ENCODE measurements at places on chromosomes 5 and 9.

DNA sequence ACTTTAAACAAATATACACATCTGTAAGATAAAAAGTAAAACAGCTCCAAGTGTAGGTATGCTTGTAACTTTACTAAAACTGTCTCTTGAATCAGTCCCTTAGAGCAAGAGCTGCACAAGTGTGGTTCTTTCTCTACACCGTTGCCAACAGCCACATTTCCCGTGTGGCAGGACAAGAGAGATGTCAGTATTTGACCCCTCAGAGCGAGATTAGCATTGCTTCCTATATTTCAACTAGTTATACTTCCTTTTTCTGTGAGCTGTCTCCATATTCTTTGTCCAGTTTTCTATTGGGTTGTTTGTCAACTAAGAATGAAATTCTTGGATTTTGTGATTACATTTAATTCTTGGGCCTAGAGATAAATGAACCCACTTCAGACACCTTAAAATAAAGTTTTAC, 8.0 kb downstream of the PLIN2 start:
- DNase-seq: no peak

- DNase-seq: no peak
Measured at GRCh38 chr9:125409217-125409636, 147.6 kb downstream of the GAPVD1 start.

DNA sequence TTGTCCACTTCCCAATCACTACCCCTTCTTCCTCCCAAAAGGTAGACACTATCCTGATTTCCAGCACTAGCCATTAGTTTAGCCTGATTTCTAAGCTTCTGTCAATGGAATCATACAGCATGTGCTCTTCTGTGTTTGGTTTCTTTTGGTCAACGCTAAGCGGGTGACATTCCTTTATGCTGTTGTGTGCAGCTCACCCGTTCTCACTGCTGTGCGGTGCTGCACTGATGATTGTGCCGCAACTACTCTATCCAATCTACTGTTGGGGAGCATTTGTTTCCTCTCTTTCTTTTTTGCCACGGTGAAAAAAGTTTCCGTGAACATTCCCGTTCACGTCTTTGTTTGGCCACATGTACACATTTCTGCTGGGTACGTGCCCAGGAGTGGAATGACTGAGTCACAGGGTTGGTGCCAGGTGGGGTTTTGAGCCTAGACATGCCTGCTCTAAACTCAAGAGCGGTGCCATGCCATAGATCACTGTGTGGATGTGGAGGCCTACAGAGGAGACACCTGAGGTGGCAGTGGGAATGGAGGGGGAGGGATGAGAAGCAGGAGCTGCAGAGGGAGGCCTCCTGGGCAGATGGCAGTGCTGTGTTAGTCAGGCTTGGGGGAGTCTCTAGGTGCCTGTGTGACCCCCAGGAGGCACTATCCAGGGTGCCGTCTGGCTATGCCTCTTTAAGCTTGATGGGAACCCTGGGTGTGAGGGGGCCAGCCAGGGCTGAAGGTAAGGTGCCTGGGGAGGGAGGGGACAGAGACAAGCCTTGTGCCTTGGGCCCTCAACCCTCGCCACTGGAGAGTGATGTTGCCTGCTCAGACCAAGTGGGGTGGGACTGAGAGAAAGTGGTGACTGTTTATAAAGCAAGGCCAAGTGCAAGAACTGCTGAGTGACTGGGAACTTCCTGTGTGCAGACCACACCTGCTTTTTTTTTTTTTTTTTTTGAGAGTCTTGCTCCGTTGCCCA, 11.4 kb upstream of the ANKRD33B start:
- no peak for DNase-seq

- no peak for DNase-seq
Measured at GRCh38 chr5:172728481-172729241, 42.3 kb downstream of the DUSP1 start.

DNA sequence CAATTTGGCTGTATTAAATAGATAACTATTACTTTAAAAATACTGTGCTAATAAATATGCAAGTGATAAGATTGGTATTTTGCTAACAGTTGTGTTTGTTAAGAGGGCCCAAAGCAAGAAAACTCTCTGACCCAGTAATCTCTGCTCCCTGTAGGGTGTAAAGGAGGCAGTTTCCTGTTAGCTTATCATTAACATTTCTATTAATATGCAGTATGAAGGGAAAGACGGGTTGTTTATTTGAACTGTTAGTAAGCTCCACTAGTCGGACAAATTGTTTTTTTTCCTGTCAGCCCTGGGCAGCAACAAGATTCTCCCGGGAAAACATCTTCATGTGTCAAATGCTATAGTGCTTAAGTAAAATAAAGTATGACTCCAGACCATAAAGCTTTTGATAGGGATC, 35.6 kb downstream of the ERP44 start:
- DNase-seq: no peak

DNA sequence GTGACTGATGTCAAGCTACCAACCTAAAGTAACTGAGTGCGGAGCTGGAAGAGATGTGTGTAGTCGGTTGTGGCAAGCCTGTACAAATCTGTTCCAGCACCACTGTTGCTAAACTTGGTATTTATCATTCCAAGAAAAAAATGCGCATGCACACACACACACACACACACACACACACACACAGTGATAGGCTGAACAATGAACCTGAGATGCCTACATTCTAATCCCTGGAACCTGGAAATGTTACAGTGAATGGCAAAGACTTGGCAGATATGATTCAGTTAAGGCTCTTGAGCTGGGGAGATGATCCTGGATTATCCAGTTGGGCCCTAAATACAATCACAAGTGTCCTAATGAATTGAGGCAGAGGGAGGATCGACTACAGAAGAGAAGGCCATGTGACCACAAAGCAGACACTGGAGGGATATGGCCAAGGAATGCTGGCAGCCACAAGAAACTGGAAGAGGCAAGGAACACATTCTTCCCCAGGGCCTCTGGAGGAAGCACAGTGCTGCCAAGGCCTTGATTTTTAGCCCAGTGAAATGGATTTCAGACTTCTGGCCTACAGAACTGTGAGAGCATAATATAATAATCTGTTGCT, 49.7 kb upstream of the LHFPL2 start:
- DNase-seq: no peak

GRCh38 chr5:16025681-16026080, 153.9 kb downstream of the MARCHF11 start:
- DNase-seq: no peak

Data from stimulated activated CD4-positive, alpha-beta T cell treated with anti-CD3 and anti-CD28 coated beads, Interleukin-12 subunit alpha, Interleukin-12 subunit beta, amount 100 ng/mL, for 48 hours (primary cell).